ENCODE measurements at places on chromosomes 2 and 18.

- no peak overlapping the region for H3K4me3 ChIP-seq
- H3K4me1 ChIP-seq = no peaks in the 10 kb centered on the region
- no peak for DNase-seq
- no peaks in the 10 kb centered on the region for H3K36me3 ChIP-seq
- H3K27ac ChIP-seq = no peak overlapping the region
- H3K27me3 ChIP-seq = peaks cover 1% of the 10 kb centered on the region
These were observed 306.4 kb downstream of the RBM43 start for GRCh38 chr2:150955231-150955630.

DNA sequence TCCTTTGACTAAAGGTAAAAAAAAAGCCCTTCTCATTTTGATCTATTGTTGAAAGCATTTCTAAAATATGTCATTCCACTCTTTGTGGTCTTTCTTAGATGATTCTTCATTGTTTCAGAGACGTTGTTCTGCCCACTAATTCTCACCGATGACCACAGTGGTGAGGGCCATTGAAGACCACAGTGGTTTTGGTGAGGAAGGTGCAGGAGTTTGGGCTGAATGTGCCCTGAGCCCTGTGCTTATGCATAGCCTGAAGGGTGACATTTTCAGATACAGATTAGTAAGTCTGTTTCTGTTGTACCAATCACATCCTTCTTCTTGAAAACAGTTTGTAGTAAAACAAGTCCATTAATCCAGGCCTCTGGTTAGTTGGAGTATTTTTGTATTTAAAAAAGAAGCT lies 251.3 kb upstream of the ATP5MC3 start:
- DNase-seq = no peak
- H3K27me3 ChIP-seq = peaks cover 1% of the 10 kb centered on the region
- no peaks in the 10 kb centered on the region for H3K4me1 ChIP-seq
- H3K27ac ChIP-seq = no peak overlapping the region

- H3K36me3 ChIP-seq = no peaks in the 10 kb centered on the region
- H3K27me3 ChIP-seq = no peaks in the 10 kb centered on the region
These were observed 918 bp upstream of the HNRNPLL start for GRCh38 chr2:38603402-38604290.

DNA sequence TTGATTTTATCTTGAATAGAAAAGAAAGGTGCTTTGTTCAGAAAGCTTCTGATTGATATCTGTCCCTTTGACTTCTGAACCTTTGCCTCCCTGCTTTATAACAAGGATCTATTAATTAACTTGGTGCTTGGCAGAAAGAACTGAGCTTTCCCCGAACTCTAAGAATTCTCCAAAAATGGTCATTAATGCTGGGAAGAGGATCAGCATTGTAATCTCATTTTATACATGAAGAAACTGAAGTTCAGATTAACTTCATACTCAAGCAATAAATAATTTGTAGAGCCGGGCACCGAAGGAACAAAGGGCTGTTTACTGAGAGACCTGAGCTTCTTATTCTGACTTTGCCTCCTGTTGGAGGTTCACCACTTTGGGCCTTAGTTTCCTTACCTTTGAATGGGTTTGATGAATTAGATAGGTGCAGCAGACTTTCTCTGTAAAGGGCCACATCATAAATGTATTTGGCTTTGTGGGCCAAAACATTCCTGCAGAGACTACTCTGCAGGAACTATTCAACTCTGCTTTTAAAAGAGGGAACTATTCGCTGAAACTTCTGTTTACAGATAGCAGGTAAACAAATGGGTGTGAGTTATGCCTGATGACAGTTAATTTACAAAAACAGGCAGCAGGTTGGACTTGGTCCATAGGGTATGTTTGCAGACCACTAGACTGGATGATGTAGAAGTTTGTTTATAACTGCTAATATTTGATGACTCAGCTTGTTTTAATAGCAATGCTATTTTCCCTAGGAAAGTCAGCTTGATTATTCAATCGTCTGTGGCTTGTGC lies 272.9 kb downstream of the TGIF1 start:
- DNase-seq = no peak
- H3K36me3 ChIP-seq = no peaks in the 10 kb centered on the region
- H3K27ac ChIP-seq = no peak overlapping the region
- H3K4me3 ChIP-seq = no peak overlapping the region
- no peaks in the 10 kb centered on the region for H3K4me1 ChIP-seq

- no peak for DNase-seq
- H3K36me3 ChIP-seq = no peaks in the 10 kb centered on the region
- H3K27me3 ChIP-seq = no peaks in the 10 kb centered on the region
- H3K27ac ChIP-seq = no peak overlapping the region
These were observed 306.1 kb downstream of the ZEB2 start for GRCh38 chr2:144213797-144214196.

GRCh38 chr18:13551305-13551603 lies 175.1 kb downstream of the FAM210A start:
- no peak for DNase-seq
- H3K4me3 ChIP-seq = no peak overlapping the region
- no peak overlapping the region for H3K27ac ChIP-seq
- no peaks in the 10 kb centered on the region for H3K4me1 ChIP-seq

DNA sequence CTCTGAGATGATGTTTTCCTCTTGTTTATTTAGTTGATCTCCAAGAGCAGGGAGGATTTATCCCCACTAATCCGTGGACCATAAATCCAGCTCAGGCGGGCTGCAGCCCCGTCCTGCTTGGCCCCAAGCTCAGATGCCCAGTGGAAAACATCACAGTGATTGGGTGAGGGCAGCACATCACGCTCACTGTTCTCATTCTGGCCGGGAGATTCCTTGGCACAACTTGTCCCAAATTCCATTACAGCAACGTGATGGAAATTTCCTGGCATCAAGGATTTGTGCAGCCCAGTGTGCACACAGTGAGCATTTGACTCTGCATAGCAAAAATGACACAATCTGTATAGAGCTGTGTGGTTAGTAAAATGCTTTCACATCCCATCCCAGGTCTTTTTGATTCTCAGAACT lies 96.8 kb downstream of the VAPA start:
- no peaks in the 10 kb centered on the region for H3K27me3 ChIP-seq
- H3K4me1 ChIP-seq = peaks cover 6% of the 10 kb centered on the region
- peak overlapping the region; percentile 62 for H3K27ac ChIP-seq
- no peak overlapping the region for H3K4me3 ChIP-seq
- no peaks in the 10 kb centered on the region for H3K36me3 ChIP-seq
- peak; percentile 80 for DNase-seq

DNA sequence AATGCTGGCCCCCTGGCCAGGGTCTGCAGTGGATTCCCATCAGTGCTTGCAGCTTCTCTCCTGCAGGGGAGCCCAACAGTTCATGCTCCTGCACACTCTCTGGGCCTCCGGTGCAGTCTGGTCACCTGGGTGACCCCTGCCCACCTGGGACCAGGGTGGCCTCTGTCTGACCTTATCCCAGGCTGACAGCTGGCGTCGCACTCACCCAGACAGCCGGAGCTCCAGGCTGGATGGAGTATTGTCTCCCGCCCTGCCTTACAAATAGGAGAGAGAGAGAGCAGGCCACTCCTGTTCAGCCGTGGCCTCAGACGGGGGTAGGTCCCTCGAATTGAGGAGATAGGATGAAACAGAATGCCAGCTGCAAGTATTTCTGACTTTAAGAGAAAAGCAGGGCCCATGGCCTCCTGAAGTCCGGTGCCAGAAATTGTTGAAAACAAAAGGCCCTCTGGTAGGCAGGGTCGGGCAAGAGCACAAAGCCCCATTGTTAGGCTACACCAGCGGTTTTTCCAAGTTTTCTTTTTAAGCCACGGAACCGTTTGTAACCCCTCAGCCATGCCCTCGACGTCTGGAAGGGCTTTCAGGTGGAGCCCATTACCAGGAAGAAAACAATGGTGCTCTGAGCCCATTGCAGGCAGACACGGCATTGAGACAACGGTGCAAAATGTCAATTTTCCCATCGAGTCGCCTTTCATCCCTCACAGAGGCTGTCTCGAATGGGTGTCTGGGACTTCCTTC lies 258.4 kb downstream of the BCL11A start:
- no peak overlapping the region for H3K4me3 ChIP-seq
- no peaks in the 10 kb centered on the region for H3K36me3 ChIP-seq
- H3K27ac ChIP-seq = no peak overlapping the region

DNA sequence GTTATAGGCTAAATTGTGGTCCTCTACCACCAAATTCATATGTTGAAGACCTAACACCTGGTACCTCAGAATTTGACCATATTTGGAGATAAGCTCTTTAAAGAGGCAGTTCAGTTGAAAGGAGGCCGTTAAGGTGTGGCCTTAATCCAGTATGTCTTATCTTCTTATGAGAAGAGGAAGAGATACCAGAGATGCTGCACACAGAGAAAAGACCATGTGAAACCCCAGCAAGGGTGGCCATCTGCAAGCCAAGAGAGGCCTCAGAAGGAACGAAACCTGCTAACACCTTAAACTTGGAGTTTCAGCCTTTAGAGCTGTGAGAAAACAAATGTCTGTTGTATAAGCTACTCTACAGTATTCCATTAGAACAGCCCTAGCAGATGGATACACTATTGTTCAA lies 528.1 kb upstream of the DCC start:
- H3K27ac ChIP-seq = no peak overlapping the region
- H3K36me3 ChIP-seq = no peaks in the 10 kb centered on the region
- H3K4me3 ChIP-seq = no peak overlapping the region
- no peak for DNase-seq
- no peaks in the 10 kb centered on the region for H3K27me3 ChIP-seq
